NCI-H446 (cell line): ENCODE measurements at places on chromosomes 6 and 20.

- peak; percentile 57 for DNase-seq
Measured at GRCh38 chr6:111057074-111057752, 30.1 kb upstream of the SLC16A10 start.

DNA sequence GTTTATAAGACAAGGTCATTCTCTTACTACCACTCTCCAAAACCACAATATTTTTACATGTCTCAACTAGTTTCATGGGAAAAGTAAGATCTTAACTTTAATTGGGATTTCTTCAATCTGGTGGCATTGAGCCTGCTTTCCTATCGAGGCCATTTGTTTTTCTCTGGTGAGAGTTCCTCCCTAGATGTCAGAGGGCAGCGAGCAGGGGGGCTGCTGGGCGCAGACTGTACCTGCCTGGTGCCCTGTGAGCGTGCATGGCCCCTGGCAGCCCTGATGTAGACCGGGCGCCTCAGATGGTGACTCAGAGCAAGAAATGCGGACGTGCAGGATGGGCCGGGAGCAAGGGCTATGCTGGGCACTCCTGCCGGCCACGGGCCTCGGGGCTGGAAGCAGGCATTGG lies 27.2 kb downstream of the ERMARD start:
- DNase-seq = no peak

DNA sequence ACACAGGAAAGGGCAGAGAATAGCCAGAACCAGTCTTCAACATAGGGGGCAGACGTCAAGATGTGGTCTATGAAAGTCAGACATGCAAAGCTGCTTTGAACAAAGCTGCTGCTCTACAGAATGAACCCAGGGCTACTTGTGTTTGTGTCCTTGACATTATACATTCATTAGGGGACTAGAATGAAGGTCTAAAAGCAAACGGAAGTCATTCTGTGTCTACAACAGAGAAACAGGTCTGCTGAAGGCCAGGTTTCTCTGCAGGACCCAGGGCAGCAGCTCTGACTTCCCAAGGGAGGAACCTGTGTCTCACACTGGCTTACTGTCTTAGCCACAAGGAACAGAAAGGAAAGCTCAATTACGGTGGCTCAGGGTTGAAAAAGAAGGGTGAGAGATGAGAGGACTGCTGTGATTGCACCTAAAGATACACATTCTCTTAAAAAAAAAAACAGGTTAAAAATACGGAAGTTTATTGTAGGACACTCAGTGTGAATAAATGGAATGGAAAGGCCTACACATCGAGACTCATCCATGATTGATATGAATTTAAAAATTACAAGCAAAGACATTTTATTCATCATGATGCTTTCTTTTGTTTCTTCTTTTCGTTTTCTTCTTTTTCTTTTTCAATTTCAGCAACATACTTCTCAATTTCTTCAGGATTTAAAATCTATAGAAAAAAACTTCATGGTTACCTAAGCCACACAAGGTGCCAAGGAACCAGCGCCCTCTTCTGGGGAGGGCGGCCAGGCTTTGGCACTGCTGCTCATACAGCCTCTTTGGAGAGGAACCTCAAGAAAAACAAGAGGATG lies 6.7 kb downstream of the PSMA7 start:
- DNase-seq = peak; percentile 47

DNA sequence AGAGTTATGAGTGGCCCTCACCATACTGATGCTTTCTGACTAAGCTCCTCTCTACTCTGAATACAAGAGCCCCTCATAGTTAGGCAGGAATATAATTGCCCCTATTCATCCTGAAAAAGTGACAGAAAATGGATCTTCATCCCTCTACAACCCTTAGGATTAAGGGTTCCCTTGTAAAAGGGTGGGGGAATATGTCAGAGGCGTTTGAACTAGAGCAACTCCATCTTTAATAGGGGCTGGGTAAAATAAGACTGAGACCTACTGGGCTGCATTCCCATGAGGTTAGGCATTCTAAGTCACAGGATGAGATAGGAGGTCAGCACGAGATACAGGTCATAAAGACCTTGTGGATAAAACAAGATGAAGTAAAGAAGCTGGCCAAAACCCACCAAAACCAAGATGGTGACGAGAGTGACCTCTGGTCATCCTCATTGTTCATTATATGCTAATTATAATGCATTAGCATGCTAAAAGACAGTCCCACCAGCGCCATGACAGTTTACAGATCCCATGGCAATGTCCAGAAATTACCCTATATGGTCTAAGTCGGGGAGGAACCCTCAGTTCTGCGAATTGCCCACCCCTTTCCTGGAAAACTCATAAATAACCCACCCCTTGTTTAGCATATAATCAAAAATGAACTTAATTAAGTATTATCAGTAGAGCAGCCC lies 4.7 kb upstream of the GTF3C6 start:
- no peak for DNase-seq

GRCh38 chr6:110139052-110139451 lies 40.4 kb downstream of the WASF1 start:
- DNase-seq = no peak

GRCh38 chr20:4829514-4830215 lies 108.0 kb downstream of the PRND start:
- no peak for DNase-seq

- DNase-seq = no peak
Measured at GRCh38 chr6:107621229-107621937, 131.5 kb downstream of the SOBP start.
